CD8-positive, alpha-beta T cell (primary cell): ENCODE measurements at places on chromosomes 11 and 22.

DNA sequence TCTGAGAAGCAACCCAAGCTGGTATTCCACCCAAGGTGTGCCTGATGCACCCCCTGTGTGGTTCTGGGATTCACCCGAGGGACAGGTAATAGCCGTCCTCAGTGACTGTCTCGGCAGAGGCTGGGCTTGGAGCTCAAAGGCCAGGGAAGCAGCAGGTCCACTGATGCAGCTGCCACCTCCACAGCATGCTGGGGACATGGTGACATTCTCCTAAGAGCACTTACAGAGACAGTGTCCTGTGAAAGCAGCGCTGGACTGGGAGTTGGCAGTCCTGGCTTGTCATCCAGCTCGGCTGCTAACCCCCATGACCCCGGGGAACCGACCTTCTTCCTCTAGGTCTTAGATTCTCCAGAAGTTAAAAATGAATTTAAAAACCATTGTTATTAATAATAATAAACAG is 72.8 kb downstream of the RPUSD4 start:
- DNase-seq, result no peak

DNA sequence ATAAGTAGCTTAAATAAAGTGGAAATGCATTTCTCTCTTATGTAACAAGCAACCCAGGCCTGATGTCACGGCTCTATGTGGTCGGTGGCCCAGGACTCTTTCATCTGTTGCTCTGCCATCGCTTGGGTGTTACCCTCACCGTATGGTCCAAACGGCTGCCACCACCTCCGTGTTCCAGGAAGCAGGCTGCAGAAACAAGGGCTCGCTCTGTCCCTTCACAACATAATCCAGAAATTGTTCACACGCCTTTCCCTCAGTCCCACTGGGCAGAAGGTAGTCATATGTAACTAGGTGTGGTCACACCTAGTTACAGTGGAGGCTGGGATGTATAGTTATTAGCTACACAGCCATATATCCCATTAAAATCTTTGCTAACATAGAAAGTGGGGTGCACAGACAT is 421.0 kb downstream of the SOX6 start:
- no peak for DNase-seq

DNA sequence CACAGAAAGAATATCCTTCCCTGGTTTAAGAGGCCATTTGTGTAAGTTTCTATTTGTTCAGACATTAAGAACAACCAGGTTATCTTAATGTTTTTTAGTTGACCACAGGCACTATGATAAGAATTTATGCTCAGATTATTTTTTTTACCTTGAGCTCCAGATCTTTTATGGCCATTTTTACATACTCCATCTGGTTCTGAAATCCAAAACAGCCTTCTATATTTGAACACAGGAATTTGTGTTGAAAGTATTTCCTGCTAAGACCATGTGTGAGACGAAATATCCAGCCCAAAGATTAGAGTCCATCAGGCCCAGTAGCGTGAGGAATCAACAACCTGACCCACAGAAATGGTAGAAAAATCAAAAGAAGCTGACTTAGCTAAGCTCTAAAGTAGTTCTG is 569.9 kb upstream of the FAT3 start:
- no peak for DNase-seq

- DNase-seq, result no peak
These were observed 31.6 kb upstream of the GAL start for GRCh38 chr11:68652683-68653156.

DNA sequence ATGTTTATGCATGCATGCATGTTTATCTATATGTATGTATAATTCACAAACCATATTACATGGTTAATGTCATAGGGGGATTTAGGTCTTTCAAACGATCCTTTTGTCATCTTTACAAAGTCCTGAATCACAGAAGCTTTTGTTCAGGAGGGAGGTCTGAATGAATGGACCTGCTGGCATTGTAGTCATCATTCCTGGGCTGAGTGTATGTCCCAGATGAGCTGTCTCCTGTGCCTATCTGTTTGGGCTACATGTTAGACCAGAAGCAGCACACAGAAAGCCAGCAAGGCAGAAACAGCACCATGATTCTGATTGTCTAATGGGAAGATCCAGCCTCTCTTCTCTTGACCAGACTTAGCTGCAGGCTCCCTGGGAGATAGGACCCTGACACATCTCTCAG is 69.5 kb downstream of the ADM start:
- no peak for DNase-seq

DNA sequence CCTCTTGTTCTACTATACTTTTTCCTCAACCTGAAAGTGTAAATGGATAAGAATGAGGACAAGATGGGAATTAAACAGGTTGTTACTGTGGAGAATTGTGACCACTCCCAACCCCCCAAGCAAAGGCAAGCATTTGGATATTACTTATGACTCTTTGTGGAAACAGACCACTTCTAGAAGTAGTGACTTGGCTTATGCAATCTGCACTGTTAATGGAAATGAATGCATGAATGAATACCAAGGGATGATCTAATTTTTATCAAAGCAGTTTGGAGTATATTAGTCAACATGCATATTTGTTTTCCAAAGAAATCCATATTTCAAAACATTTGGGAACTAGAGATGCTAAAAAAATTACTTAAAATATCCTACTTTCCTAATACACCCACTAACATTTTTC is 35.3 kb downstream of the AMOTL1 start:
- DNase-seq, result no peak

- DNase-seq, result no peak
These were observed 87.2 kb downstream of the PHF21A start for GRCh38 chr11:46034041-46034440.

GRCh38 chr11:57536947-57537619 is at the start of gene SMTNL1:
SMTNL1 (plus strand) TSS chr11:57537595; CDS start chr11:57542643, 5,048 bp downstream.
- DNase-seq, result no peak

DNA sequence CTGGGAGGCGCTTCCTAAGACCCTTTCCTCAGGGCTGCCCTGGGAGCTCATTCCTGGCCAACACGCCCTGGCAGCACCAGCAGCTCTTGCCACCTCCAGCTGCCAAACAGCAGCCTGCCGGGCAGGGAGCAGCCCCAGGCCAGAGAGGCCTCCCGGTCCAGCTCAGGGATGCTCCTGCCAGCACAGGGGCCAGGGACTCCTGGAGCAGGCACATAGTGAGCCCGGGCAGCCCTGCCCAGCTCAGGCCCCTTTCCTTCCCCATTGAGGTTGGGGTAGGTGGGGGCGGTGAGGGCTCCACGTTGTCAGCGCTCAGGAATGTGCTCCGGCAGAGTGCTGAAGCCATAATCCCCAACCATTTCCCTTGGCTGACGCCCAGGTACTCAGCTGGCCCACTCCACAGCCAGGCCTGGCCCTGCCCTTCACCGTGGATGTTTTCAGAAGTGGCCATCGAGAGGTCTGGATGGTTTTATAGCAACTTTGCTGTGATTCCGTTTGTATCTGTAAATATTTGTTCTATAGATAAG is 7.6 kb downstream of the SLC39A13 start:
- no peak for DNase-seq

DNA sequence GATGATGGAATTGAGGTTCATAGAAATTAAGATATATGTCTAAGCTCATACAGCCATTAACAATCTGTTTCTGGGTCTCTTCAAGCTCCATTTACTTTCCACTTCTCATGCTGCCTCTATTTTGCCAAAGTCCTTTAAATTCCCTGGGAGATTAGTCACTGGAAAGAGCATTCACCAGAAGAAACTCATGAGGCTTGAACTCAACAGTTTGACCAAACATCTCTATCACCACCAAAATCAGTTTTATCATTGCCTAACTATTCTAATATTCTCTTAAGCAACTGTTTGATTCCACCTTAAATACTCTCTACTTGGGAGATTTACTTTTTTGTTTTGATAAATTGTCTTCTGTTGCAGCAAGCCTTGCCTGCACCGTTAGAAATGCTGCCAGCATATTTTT is 881.3 kb downstream of the KCNA4 start:
- no peak for DNase-seq

DNA sequence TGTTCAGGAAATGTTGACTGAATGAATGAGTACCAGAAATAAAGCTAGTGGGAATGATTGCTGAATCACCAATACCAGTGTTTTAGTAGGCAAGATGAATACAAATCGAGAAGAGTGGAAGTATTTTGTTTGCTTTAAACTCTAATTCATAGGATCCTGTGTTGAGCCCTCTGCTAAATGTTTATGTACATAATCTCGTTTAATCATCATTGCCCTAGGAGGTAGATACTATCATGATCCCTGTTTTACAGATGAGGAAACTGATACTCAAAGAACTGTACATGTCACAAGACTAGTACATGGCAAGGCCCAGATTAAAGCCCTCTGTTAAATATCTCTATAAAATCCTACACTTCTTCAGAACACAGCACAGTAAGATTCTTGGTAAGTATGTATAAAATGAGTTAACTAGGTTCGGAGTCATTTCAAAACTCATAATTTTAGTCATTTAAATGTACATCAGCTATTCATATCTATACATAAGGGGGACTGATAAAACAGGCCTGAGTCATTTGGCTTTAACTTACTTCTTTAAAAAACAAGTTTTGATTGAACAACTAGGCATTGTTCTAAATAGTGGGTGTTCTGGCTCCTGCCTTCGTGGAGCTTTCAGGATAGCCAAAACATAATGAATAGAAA is 97.1 kb downstream of the EXT2 start:
- DNase-seq, result no peak

GRCh38 chr11:115291325-115291724 is 212.9 kb downstream of the CADM1 start:
- DNase-seq, result no peak

GRCh38 chr11:113204280-113204679 is 110.1 kb upstream of the TTC12 start:
- no peak for DNase-seq

DNA sequence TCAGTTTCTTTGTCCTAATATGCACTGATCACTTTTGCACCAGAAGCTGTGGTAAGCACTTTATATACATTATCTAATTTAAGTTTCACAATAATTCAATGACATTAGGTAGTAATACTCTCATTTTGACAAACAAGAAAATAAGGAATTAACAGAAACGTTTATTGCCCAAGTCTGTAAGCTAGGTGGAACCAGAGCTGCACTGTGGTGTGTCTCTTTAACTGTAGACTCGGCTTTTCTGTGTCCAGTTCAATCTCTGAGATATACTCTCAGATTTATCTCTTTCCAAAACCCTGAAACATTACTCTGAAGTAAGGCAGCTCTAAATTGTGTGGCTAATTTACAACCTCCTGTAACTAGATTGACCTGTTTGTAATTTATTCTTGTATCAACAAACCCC is 101.1 kb downstream of the MUC15 start:
- no peak for DNase-seq

DNA sequence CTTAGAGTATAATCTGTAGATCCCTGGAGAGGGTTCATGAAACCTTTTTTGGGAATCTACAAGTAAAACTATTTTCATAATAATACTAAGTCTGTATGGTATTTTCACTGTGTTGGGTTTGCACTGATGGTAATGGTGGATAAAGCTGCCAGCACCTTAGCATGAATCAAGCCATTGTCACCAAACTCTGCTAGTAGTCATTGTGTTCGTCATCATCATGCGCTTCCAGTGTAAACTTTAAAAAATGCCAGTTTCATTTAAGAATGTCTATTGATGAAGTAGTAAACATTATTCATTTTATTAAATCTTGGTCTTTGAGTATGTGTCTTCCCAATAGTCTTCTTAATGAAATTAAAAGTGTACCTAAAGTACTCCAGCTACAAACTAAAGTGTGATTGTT is 15.0 kb downstream of the ALKBH3 start:
- DNase-seq, result no peak
